ENCODE measurements at places on chromosomes 4 and X. TPM values are rescaled to one million over a fixed set of nuclear protein-coding genes. Genes with fewer than 3 reads are reported as not detected.

Gene P2RY4
- 1.1 TPM for total RNA-seq

DNA sequence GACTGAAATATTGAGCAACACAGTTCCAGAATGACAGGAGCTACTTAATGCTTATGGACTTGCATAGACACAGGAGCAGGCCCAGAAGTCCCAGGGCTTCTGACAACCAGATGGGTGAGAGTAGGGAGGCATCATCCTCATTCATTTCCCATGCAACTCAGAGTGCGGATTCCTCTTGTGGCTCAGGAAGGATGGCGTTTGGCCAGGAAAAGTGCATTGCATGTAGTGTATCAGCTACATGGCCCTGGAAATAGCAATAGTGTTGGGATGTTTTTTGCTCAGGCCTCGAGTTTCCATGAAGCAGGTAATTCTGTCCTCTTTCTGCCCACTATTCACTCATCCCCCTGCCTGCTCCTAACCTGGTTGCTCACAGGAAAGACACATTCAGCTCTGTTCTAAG lies 136.6 kb downstream of the PDGFRA start:
- DNase-seq: no peak

GRCh38 chr4:38954727-38955126 lies 77.5 kb downstream of the TMEM156 start:
- no peak for DNase-seq

GRCh38 chr4:138205531-138206233 lies 36.5 kb downstream of the SLC7A11 start:
- DNase-seq: no peak

Gene PDLIM3
- total RNA-seq: 9.2 TPM

Gene SNX12
- total RNA-seq: 63.9 TPM

Gene NMU
- total RNA-seq: 1.9 TPM

Gene TCEAL2
- total RNA-seq: 1.4 TPM

Measured in mesothelial cell of epicardium (in vitro differentiated cells).